ENCODE measurements at places on chromosomes 11 and 22.

DNA sequence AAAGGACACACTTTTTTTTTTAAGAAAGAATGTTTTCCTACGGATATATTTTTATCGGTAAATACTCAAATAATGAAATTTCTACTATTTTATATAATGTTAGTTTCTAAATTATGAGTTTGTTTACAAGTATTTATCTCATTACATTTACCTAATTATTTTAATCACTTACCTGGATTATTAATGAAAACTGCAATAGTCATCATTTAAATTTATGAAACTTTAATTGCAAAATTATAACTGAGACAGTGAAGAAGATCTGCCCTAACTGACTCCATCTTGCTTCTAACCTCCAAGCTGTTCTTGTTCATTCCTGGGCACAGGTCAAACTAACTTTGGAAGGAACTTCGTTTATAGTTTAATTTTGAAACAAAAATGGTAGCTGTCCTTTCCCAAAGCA lies 25.2 kb upstream of the VSTM5 start:
- no peak for DNase-seq

GRCh38 chr22:30460147-30460546 lies 11.7 kb downstream of the SEC14L3 start:
- DNase-seq = no peak

- no peak for DNase-seq
Observed at GRCh38 chr11:67465189-67465510, 3.9 kb downstream of the TMEM134 start.

GRCh38 chr22:50605002-50605612 lies 4.5 kb downstream of the MAPK8IP2 start:
- DNase-seq = no peak

DNA sequence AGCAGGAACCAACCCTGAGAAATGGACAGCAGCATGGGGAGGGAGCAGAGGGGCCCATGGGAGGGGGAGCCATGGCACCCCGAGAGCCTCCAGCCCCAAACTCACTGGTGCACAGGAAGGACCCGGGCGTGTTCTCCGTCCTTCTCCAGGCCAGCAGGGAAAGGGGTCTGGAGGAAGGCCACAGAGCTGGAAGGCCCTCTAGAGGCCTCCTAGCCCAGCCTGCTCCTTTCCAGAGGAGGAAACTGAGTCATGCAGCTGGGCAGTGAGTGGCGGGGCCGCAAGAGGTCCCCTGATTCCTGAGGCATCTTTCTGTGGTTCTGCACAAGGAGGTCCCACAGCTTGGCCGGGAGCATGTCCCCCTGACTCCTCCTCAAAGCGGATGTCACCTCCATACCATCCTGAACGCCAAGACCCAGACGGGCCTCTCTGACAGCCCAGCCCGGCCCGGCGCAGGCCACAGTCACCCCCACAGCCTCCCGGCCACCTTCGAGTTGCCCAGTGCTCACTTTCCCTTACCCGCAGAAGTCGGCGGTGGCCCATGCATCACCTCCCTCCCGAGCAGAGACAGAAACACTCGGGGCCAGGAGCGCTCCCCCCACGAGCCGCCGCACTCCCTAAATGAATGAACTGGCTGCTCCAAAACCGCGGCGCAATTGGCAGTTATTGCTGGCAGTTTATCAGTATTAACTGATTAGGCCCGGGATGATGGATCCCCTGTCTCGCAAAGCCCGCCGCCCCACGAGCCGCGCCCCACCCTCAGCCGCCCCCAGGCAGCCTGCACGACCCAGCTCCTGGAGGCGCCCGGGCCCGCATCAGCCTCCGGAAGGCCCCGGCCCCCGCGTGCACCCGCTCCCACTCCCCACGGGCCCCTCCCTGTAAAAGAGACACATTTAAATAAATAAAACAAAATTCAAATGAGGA lies 272.5 kb downstream of the BUD13 start:
- DNase-seq = no peak

GRCh38 chr11:76455931-76456330 lies 11.1 kb downstream of the EMSY start:
- DNase-seq = no peak

DNA sequence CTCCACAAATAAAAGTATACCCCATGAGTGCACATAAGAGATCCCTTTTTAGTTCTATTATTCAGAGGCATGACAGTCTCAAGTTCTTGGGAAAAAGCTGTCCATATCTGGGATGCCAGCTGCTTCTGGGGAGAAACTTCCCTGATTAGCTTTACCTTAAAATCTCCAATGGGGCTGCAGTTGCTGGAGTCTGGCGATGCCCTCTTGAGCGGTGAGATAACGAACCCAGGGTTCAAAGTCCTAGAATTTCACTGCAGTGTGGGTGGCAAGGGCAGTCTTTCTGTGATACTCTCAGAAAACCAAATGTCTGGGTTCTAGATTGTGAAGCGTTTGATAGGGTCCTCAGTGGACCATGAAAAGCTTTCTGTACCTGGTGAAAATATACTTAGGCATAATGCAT lies 7.4 kb upstream of the PRR33 start:
- no peak for DNase-seq

- no peak for DNase-seq
Observed at GRCh38 chr11:92681586-92681985, 287.9 kb upstream of the MTNR1B start.

DNA sequence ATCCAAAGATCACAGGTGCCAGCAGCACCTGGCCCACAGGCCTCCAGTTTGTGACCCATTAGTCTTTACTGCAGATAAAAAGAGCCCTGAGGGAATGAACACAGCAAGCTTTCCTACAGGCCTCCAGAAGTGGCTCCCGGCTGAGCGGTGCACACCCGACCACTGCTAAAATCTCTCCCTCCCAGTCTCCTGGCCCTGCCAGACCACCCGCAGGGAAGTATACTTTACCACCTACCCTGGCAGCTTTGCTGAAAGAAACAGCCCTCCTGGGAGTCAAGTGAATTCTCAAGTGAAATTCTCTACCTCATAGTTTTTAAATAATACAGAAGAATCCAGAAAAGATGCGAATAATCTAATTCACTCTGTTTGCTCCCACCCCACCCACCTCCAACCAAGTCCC lies 15.4 kb upstream of the MTNR1B start:
- no peak for DNase-seq

DNA sequence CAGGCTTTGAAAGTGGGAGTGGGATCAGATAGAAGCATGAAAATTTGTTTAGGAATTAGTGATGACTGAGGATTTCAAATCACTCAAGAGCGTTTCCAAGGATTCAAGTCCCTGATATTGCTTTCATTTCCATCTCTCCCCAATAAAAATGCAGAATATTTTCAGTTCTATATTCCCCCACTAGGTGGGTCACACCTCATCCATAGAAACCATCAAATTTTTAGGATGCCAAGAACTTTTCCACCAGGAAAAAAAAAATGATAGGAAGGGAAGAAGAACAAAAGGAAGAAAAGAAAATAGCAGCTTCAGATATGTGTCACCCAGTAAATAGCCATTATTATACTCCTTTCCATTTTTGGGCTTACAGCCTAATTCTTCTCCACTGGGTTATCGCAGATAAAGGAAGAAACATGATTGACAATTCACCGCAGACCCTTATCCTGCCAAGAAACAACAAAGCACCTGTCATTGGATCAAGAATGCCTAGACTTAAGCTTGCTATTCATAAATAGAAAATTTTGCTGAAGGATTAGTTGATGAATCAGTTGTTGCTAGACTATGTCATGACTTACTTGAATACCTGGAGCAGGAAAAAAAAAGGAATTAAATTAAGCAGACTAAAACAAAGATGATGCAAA lies 30.3 kb upstream of the OR10D3 start:
- no peak for DNase-seq

GRCh38 chr11:69912911-69913451 lies 93.8 kb upstream of the FGF3 start:
- DNase-seq = no peak

- DNase-seq = peak; percentile 50
Observed at GRCh38 chr11:33160136-33160535, 1.1 kb downstream of the CSTF3 start.

DNA sequence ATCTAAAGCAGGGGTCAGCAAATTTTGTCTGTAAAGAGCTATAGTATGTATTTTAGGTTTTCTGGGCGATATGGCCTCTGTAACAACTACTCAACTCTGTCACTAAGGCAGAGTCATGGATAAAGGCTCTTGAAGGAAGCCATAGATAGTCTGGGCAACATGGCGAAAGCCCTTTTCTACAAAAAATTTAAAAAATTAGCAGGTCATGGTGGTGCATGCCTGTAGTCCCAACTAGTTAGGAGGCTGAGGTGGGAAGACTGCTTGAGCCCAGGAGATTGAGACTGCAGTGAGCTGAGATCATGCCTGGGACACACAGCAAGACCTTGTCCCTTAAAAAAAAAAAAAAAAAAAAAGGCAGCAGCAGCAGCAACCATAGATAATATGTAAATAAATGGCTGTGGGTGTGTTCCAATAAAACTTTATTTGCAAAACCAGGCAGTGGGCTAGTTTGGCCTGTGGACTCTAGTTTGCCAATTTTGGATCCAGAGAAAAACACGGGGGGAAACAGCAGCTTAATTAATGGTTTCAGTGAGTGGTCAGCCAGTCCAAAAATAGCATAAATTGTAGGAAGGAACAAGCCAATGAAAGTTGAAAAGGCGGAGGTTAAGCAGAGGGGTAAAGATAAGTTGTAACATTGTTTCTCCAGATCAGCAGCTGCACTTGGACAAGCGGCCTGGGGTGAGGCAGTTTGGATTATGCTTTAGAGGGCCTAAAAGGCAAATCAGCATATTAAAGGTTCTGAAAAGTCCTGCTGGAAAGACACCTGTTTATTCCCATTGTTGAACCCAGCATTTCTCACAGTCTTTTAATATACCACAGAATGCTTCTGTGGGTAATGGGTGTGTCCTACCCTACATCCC lies 62.6 kb downstream of the KIAA1671 start:
- DNase-seq = no peak

- no peak for DNase-seq
Observed at GRCh38 chr11:130781931-130782330, 134.3 kb downstream of the SNX19 start.

DNA sequence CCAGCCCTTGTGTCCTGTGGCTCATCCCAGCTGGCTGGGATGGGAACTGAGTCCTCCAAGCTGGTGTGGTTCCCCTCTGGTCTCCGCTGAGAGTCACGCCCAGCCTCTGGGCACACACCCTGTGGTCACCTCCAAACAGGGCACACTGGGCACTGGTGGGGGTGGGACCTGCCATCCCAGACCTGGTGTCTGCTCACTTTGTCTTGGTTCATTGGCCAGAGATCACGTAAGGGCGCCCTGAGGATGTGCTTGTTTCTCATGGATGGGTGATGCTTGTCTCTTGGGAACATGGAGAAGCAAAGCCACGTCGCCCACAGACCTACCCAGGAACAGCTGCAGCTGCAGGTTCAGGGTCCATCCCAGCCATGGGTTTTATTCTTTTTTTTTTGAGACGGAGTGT lies 43.1 kb downstream of the LRP5 start:
- no peak for DNase-seq

GRCh38 chr22:45103756-45104155 lies 60.0 kb upstream of the NUP50 start:
- no peak for DNase-seq

DNA sequence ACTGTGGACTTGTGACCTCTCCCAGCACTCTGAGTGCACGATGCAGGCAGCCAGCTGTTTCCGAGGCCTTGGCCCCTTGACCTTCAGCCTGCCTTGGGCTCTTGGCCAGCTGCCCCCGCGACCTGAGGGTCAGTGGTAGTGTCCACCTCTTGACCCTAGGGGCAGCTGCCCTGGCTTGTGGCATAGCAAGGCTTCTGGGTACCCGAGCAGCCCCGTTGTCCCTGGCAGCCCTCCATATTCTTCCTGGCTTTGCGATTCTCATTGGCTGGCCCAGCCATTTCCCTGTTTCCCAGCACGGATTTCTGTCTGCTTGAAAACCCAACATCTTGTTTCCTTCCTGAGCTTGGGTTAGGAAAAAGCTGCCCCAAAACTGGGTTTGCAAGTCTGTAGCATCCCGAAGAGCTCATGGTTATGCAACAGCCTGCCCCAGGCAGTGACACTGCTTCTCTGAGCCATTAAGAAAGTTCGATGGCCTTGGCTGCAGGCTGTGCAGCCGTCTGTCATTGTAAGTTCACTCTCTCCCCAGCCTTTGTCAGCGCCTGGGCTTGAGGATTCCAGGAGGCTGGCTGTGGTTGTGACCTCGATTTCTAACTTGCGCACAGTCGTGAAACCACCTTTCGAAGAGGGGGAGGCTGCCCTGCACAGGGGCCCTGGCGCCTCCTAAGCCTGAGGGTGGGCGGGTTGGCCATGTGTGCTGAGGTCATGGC lies 48.8 kb downstream of the FBLN1 start:
- no peak for DNase-seq

GRCh38 chr11:3381794-3382193 lies 2.8 kb upstream of the ZNF195 start:
- DNase-seq = no peak

DNA sequence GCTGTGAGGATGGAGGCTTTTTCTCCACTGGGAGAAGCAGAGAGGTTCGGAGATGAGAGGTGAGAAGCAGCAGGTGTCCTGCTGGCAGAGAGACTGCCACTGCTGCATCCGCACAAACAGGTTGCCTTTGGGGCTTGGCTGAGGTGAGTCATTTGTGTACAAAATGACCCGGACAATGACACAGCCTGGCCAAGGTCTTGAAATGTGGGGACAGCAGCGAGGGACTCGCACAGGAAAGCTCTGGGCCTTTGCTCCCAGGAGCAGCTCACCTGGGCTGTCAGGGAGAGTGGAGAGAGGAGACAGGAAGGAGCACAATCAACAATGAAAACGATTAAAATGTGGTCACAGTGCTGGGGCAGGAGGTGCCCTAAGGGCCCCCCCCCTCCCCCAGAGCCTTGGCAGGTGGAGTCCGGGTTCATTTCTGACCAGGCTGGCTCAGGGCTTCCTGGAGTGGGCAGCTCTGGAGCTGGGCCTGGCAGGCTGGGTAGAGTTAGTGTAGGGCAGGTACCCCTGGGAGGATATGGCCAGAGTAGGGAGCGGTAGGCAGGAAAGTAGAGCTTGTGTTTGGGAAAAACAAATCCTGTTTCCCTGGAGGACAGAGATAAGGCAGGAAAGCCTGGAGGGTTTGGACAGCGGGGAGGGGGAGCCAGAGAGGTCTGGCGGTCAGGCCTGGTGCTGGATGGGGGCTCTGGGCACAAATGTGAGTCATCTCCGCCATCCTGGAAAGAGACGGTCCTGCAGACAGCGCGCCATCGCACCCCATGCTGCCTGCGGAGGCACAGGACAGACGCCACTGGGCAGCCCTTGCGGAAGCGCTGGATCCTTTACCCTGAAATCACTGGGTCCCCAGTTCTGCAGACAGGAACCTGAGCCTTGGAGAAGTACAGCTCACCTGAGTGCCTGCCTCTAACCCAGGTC lies 37.8 kb upstream of the CELSR1 start:
- DNase-seq = no peak

- DNase-seq = no peak
Observed at GRCh38 chr11:126132319-126132718, 69.7 kb upstream of the CDON start.

- DNase-seq = no peak
Observed at GRCh38 chr11:27204529-27204928, 158.5 kb downstream of the CCDC34 start.

GRCh38 chr11:118618991-118619375 lies 11.6 kb downstream of the PHLDB1 start:
- no peak for DNase-seq

Data from natural killer cell (primary cell).